ENCODE measurements at places on chromosomes 6 and 20.

- DNase-seq = no peak
Observed at GRCh38 chr6:140609321-140609720, 1234.9 kb upstream of the CITED2 start.

DNA sequence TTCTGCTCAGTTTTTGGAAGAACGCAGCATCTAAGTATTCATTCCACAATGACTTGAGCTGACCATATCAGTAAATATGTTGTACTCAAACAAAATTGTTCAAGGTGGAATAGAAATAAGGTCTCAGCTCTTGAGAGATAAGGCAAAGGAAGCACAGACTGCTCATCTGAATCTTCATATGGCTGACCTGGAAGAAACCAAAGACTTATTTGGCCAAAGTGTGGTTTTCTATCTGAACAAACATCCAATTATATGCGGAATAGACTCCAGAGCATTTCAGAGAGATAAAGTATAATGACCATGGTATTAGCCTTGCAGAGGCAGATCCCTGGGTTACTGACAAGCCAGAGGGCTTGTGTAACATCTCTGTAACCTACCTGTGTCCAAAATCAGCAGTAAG lies 308.7 kb downstream of the CD83 start:
- no peak for DNase-seq

DNA sequence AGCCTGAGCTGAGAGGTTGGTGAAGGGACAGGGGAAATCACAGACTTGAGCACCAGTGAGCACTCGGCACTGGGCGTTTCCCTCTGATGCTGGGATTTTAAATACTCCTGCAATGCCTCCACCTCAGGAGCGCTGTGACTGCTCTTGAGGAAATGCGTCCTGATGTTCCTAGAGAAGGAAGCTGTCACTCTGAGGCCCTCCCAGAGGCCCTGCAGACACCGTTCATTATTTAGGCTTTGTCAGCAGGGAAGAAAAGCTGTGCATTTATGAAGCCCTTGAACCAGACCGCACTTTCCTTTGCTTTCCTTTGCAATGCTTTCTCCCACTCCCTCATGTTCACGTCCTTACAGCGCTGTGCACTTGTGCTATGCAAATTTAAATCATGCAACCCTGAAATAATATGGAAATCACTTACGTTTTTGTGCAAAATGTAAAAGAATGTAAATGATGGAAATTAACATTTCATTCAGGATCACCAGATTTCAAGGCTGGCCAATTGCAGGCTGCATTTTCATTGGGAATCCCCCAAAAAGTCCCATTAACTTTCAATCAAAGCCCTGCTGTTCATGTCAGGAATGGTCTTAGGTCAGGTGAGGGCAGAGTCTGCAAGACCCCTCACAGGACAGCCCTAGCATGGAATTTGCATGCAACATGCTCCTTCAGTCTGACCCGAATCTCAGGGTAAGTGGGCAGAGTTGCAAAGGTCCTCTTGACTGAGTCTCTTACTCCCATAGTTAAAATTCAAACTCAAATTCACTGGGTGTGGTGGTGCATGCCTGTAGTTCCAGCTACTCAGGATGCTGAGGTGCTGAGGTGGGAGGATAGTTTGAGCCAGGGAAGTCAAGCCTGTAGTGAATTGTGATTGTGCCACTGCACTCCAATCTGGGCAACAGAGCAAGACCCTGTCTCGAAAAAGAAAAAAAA lies 45.8 kb upstream of the SYNDIG1 start:
- DNase-seq = no peak

DNA sequence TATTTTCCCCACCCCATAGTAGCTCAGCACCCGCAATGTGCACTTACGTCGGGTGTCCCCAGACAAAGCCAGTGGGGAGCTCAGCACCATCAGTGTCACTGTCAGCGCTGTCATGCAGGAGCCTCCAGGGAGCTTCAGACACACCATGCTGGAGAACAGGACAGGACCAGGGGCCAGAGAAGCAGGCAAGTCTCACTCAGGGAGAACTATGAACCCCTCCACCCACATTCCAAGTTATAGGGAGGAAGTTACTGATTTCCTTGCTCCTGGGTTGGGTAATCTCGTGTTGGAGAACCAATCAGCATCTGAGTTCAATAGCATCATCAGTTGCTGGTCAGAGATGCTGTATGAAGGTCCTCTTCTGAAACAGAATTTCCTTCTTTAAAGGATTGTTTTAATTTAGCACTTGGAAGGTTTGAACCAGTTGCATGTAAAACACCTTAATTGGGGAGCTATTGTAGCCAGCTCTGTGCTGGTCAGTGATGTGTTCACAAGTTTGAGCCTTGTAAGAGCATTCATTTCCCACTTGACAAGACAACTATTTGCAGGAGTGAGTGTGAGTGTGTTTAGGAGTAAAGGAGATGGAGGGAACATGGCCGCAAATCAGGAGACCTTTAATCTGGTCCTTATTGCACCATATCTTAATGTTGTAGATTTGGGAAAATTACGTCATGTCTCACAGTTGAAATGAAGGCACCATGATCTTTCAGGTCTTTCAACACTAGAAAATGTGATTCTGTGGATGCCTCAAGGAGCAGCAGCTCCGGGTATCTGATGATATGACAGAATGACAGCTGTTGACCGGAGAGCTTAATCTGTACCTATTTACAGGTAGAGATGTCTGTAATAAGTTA lies at the start of gene HLA-DRB1:
HLA-DRB1 (minus strand) TSS at position 253 of the 854 bp plus-strand sequence; CDS start at position 147, 106 bp downstream.
- DNase-seq = no peak

- DNase-seq = no peak
Observed at GRCh38 chr6:168412456-168412855, 28.5 kb upstream of the SMOC2 start.

- no peak for DNase-seq
Observed at GRCh38 chr6:121450242-121450641, 14.8 kb downstream of the GJA1 start.

- DNase-seq = no peak
Observed at GRCh38 chr6:45476341-45476740, 98.6 kb upstream of the SUPT3H start.

- no peak for DNase-seq
Observed at GRCh38 chr6:163460307-163460782, 45.8 kb downstream of the QKI start.

DNA sequence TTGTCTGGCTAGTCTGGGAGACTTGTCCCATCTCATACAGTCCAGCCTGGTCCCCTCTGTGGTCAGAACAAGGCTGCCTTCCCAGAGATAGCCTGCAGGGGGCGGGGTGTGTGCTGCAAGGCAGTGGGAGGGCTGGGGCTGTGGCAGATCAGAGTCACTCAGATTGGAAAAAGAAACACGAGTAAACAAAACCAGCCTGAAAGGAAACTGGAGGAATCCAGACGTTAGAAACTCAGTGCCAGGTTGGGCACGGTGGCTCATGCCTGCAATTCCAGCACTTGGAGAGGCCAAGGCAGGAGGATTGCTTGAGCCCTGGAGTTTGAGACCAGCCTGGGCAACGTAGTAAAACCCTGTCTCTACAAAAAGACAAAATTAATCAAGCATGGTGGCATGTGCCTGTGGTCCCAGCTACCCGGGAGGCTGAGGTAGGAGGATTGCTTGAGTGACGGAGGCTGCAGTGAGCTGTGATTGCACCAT lies 20.2 kb downstream of the LEMD2 start:
- DNase-seq = peak; percentile 63

- DNase-seq = peak; percentile 1
Observed at GRCh38 chr6:16770701-16771569, 9.7 kb upstream of the ATXN1 start.

DNA sequence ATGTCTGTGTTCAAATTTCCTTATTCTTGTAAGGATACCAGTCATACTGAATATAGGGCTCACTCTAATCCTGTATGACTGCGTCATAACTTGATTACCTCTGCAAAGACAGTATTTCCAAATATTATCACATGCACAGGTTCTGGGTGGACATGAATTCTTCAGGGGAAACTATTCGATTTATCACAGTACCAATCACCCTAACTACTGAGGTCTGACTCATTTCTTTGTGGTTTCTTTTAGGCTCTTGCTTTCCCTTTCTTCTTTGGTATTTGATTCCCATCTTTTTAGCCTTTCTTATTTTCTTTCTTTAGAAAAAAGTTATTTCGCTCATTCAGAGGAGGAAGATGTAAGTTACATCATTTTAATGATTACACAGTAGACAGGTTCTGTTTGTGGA lies 40.3 kb upstream of the TBX18 start:
- DNase-seq = no peak

DNA sequence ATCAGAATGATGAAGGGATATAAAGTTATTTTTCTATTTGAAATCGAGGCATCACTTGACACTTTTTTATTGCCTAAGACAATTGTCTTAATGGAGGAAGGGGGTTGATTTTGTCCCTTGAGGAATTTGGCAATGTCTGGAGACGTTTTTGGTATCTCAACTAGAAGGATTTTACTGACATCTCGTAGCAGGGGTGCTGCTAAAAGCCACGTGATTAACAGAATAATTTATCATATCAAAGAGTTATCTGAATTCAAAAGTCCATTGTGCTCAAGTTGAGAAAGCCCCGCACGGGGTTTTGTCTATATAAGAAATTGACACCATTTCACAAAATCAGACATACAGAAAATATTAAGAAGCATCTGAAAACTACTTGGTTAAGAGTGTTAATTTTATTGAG lies 1.5 kb upstream of the TAAR6 start:
- no peak for DNase-seq

DNA sequence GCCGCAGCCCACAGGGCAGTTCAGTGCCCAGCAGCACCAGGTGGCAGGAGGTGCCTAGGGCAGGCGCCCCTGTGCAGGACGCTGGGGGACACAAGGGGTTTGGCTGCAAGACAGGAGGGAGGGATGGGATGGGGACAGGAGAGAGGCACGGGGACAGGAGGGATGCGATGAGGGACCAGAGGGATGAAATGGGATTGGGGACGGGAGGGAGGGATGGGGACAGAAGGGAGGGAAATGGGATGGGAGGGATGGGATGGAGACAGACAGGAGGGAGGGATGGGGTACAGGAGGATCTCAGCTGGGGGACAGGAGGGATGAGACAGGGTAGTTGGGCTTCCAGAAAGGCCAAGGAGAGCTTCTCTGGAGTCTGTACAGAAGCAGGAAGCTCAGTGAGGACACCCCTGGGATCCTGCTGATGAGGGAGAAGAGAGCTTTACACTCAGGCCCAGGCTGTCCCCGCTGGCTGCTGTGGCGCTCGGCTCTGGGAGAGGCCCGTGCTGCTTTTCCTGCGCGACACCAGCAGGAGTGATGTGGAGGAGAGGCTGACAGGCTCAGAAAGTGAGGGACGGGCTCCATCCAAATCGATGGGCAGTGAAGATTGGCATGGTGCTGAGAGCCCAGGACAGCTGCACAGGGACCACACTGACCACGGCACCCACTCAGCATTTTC lies 400.8 kb downstream of the SMOC2 start:
- no peak for DNase-seq

- DNase-seq = no peak
Observed at GRCh38 chr6:143251288-143251687, 190.6 kb downstream of the AIG1 start.

- no peak for DNase-seq
Observed at GRCh38 chr6:109083657-109084056, 11.0 kb downstream of the SESN1 start.

- DNase-seq = no peak
Observed at GRCh38 chr6:73123632-73124329, 101.5 kb downstream of the KHDC1L start.

DNA sequence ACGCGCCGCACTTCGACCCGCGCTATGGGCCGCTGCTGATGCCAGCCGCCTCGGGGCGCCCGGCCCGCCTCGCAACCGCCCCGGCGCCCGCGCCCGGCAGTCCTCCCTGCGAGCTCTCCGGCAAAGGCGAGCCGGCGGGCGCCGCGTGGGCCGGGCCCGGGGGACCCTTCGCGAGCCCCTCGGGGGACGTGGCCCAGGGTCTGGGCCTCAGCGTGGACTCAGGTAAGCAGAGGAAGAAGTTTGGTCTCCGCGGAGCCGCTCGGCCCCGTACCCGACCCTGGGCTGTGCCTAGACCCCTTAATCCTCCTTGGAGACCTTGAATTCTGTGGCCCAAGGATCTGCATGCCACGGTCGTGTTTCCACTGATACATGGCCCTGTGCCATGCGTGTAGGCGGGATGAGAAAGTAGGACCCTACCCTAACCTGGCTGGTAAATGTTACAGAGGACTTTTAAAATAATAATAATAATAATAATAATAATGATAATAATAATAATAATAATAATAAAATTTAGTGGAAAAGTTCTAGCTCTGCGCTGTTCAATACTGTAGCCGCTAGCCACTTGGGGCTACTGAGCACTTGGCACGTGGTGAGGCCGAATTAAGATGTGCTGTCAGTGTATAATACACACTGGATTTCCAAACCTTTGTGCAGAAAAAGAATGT lies 5.6 kb downstream of the VGLL2 start:
- no peak for DNase-seq

- no peak for DNase-seq
Observed at GRCh38 chr20:37796121-37796520, 102.3 kb downstream of the CTNNBL1 start.

DNA sequence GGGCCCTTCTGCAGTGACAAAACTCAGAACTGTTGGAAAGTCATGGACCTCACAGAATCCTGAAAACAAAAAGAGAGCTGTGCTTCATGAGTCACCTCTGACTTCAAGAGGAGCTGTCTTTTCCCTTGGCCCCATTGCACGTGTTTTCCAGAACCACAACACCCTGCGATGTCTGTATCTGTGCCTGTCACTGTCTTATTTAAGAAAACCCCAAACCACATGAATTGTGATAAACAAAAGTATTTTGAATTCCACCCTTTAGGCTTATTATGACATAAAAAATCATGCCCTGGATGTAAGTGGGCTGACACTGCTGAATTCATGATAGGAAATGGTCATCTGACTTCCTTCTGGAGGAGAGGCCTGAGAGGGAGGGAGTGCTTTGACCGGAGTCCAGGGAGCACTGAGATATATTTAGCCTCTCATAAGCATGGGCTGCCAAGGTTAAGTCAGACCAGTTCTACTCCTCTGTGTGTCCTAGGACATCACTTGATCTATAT lies 96.4 kb upstream of the DUSP22 start:
- no peak for DNase-seq

GRCh38 chr6:128605961-128606360 lies 85.6 kb upstream of the PTPRK start:
- DNase-seq = no peak

- DNase-seq = no peak
Observed at GRCh38 chr6:162069995-162070394, 657.6 kb downstream of the PRKN start.

GRCh38 chr20:36804425-36804824 lies 30.9 kb upstream of the DSN1 start:
- DNase-seq = no peak

GRCh38 chr6:125188037-125188436 lies 34.5 kb downstream of the TPD52L1 start:
- DNase-seq = no peak

DNA sequence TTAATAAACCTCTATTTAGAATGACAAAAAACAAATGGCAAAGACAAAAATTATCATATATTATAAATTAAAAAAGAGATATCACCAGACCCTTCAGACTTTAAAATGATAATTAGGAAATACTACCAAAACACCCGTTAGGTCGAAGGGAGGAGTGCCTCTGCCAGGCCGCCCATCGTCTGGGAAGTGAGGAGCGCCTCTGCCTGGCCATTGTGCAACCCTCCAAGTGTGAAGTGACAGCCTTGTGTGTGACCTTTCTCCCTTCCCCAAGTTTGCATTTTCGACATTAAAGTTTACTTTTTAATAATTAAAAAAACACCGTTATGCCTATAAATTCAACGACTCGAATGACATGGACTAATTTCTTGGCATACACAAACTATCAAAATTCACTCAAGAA lies 64.5 kb upstream of the TASP1 start:
- DNase-seq = no peak

- no peak for DNase-seq
Observed at GRCh38 chr6:14640631-14641030, 523.1 kb downstream of the CD83 start.
